ENCODE measurements at places on chromosomes 7 and 10.

DNA sequence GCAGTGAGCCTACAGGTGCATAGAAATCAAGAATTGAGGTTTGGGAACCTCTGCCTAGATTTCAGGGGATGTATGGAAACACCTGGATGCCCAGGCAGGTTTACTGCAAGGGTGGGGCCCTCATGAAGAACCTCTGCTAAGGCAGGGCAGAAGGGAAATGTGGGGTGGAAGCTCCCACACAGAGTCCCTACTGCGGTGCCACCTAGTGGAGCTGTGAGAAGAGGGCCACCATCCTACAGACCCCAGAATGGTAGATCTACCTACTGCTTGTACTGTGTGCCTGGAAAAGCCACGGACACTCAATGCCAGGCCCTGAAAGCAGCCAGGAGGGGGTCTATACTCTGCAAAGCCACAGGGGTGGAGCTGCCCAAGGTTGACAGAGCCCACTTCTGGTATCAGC lies 533.5 kb downstream of the GPAM start:
- DNase-seq, result no peak

- no peak for DNase-seq
Observed at GRCh38 chr7:13057462-13058200, 370.2 kb downstream of the ARL4A start.

DNA sequence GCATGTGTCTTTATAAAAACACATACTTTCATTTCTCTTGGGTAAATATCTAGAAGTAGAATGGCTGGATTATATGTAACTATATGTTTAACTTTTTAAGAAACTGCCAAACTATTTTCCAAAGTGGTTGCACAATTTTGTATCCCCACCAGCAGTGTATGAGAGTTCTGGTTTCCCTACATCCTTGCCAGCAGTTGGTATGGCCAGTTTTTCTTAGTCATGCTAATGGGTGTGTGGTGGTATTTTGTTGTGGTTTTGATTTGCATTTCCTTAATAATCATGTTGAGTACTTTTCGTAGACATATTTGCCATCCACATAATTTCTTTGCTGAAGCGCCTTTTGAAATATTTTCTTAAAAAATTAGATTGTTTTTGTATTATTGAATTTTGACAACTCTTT lies 60.3 kb downstream of the NEUROG3 start:
- no peak for DNase-seq

GRCh38 chr10:33260403-33261149 lies 73.9 kb downstream of the NRP1 start:
- DNase-seq, result no peak

- no peak for DNase-seq
Observed at GRCh38 chr10:1382711-1383110, 326.5 kb downstream of the WDR37 start.

DNA sequence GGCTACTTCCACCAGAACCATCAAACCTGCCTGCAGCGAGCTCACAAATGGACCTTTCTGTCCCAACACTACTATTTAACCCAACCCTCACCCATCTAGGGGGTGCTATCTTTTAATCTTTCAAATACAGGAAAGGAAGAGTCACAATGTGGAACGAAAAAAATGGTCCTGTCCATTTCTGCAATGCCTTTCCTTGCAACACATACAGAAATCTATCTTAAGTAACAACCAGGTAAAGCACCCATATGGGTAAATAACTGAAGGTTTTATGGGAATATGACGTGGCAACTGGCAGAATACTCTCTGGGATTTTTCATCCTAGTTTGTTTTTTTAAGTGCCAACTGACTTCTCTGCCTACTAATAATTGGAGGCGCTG lies 24.6 kb downstream of the TNS3 start:
- no peak for DNase-seq

- DNase-seq, result no peak
Observed at GRCh38 chr10:69820817-69821216, 19.1 kb downstream of the COL13A1 start.

GRCh38 chr7:79933144-79933543 lies 201.5 kb upstream of the GNAI1 start:
- DNase-seq, result no peak

DNA sequence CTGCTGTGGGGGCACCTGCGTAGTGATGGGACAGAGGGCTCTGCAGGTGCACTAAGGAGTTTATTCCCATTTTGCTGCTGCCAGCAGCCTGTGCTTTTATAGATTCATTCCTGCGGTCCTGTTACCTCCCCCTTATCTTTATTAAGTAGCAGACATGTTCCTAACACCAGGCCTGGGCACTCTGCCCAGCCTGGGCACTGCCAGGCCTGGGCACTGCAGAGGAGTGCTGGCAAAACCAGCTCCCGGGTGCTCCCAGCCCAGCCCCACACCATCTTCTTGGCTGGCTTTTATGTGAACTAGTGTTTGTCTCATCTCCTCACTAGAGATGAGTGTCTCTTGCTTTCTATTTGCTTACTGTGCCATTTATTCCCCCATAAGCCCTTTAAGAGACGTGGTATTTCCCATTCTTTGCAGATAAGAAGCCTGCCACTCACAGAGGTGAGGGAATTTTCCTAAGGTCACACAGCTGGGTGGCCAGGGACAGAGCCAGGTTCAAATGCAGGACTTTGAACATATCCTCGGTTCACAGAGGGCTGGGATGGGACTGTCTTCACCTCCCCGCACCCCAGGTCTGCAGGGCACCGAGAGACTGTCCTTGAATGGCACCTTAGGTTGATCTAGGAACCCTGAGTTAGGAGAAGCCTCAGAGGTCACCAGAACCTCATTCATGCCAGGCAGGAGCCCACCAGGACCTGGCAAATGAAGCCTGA lies 14.6 kb upstream of the DRGX start:
- no peak for DNase-seq

DNA sequence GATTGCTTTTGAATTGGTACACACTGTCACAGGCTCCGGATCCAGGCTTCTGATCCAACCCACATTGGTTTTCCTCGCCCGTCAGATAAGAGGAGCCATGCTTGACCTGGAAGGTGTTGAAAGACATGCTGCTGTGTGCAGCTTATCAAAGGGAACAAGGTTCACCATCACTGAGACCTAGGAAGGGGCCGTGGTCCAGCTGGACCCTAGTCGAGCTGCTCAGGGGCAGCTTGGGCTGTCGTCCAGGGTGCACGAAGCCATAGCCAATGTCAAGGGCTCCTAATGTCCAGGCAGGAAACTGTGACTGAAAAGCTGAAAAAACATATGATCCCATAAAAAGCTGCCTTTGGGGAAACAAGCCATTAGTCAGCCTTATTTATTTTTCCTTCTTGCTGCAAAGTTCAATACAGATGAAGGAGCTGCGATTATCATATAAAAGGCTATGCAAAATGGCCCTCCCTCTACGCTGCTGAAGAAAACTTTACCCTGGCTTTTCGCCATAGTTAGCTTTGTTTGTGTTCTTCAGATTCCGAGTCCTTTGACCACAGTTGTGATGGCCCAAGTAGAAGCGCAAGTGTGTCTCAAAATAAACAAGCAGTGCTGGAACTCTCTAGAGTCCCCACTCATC lies 118.0 kb downstream of the CREB5 start:
- no peak for DNase-seq

DNA sequence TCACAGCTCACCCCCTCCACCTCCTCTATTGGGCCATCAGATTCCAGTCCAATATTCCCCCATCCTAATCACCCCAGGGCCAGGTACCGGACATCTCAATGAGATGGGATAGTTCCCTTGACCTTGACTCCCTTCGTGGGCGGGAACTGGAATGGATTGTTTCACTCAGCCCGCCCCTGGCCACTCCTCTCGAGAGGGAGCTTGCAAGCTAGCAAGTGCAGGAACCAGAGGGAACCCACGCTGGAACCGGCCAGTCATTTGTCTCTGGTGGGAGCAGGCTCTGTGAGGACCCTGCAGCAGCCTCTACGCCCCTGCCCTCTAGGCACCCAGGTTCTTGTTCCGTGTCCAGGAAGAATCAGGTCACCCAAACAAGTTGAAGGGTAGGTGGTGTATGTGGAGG lies 11.0 kb upstream of the RADIL start:
- no peak for DNase-seq

DNA sequence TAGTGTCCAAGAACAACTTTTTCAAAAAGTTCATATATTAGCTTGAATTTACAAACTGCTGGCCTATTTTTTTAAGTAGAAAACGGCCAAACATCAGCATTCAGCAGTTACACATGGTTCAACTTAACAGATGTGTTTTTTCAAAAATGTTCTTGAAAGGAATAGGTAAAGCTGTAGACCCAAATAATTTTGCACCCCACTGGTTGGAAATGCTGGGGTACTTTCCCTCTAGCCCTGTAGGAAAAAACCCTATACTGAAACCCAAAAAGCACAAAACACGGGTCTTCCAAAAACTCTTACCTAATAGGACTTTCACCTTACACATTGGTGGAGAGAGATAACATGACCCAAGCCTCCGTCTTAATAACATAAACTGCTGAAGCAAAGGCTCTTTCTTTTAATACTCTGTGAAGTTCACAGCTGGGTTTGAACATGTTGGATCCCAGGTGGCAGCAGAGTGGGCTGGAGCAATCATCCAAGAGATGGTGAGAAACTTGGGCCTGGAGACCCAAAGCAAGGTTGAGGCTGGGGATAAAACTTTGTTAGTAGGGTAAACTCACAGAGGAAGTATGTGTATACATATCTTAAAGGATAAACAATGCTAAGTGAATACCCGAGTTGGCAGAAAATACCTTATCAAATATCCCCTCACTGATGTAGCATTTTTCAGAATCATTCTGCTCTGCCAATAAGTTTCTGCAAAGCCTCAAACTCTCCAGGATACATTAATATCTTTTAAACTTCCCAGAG lies 629 bp upstream of the DNAJC9 start:
- no peak for DNase-seq

DNA sequence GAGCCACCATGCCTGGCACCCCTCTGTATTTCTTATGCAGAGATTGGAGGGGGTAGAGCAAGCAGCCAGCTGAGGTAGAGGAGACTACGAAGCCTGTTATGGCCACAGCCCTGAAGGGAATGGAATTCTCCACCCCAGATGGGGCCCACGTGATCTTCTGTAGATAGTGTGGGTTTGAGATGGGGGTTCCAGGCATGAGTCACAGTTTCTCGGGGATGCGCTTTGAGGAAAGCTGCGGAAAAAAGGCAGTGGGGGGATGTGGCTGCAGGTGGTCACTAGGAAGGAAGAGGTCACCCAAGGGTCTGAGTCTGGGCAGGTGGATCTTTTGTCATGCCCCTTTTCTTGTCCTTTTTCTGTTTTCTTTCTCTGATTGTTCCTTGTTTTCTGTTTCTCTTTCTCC lies 11.5 kb downstream of the FAM131B start:
- no peak for DNase-seq

- no peak for DNase-seq
Observed at GRCh38 chr7:100886142-100886935, 3.2 kb downstream of the UFSP1 start.

DNA sequence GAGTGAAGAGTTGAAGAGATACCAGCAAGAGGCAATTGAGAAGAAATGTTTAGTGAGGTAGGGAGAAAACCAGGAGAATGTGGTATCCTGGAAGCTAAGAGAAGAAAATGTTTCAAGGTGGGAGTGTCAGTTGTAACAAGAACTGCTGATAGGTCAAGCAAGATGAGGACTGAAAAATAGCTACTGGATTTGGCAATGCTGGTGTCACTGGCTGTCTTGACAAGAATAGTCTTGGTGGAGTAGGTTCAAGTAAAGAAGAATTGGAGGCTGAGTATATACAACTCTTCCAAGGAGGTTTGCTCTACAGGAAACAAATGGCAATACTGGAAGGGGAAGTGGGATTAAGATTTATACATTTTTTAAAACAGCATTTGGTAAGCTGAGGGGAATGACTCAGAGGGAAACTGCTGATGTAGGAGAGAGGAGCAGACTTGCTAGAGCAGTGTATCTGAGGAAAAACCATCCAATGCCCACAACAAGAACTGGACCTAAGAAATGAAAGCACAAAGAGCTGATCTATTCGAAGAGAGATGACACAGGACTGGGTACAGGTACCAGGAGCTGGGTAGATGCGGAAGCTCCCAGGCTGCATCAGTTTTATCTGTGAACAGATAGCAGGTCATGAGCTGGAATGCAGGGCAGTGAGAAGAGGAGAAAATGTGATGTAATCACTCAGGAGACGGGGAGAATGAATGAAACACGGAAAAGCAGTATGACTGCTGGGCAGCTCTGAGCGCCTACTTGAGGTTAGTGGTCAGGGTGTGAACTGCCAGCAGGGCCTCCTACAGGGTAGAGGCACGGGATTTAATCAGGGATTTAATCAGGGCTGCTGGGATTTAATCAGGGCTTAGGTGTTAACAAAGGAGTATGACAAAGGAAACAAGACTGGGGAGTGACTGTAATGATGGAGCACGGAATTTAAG lies 34.5 kb downstream of the FAM25A start:
- no peak for DNase-seq

DNA sequence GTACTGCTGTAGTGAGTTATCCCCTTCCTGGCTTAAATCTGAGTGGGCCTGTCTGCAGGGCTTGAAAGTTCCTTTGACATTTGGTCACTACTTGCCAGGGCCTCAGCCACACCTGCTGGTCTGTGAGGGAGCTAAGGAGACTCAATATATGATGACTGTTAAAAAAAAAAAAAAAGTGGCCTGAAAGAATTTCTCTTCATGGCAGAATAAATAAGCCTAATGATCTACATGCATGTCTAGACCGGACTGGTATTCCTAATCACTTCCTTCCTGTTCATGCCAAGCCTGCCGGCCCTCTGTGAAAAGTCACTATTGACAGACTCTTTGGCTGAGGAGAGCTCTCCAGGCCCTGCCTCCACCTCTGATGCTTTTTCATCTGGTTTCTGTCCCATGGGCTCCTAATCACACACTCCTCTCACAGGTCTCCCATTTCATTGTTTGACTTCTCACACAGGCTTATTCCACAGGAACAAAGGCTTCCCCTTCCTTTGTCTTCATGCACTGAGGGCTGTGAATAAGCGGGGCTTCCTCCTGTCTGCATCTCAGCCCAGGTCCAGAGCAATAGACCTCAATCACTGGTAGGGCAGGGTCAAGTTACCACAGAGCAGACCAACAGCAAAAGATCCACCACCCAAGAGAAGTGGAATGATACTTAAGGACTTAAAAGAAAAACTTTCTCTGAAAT lies 99.1 kb upstream of the SEC61G start:
- no peak for DNase-seq

- DNase-seq, result no peak
Observed at GRCh38 chr10:55214608-55215007, 413.6 kb upstream of the PCDH15 start.

GRCh38 chr7:154688952-154689351 lies 314.0 kb downstream of the PAXIP1 start:
- no peak for DNase-seq

DNA sequence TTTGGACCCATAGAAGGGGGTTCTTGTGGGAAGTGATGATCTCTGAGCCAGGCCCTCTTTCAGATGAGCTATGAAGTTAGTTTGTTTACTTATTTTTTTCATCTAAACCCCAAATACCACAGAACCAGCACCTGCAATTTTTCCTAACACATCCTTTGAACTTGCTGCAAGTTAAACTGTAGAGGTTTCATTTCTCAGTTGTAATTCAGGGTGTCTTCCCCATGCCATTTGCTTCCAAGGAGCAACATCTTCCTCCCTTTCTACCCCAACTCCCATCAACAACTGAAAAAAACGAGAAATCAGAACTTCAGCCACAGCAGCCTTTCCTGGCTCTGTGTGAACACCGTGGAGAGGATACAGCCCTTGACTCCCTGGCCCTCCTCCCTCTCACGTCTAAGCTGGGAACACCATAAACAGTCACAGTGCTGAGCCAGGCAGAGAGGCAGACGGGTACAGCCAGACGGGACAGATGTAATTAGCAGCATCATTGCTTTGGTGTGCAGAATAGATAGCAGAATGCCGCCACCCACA lies 63.6 kb downstream of the RGS10 start:
- DNase-seq, result no peak
